Right ventricle myocardium inferior (tissue), 1 donor: ENCODE measurements at places on chromosomes 7 and 10. TPM values are rescaled to one million over a fixed set of nuclear protein-coding genes. Genes with fewer than 3 reads are reported as not detected.

TRIM50 gene
- total RNA-seq = 0.32 TPM

HSPA12A gene
- 20.8 TPM for total RNA-seq

CPEB3 gene
- total RNA-seq = 14.1 TPM

ZNF862 gene
- 10.1 TPM for total RNA-seq

ZNF488 gene
- not detected for total RNA-seq

WNT16 gene
- total RNA-seq = not detected

PRKG1 gene
- 28.1 TPM for total RNA-seq

MNX1 gene
- total RNA-seq = not detected

PRLHR gene
- total RNA-seq = not detected

LIPN gene
- not detected for total RNA-seq

WEE2 gene
- not detected for total RNA-seq

TBATA gene
- total RNA-seq = not detected
